A673 (cell line): ENCODE measurements at places on chromosomes 1 and 21. TPM values are rescaled to one million over a fixed set of nuclear protein-coding genes. Genes with fewer than 3 reads are reported as not detected.

- no peak overlapping the region for H3K4me3 ChIP-seq
- H3K27me3 ChIP-seq: peaks cover 69% of the 10 kb centered on the region
- H3K4me1 ChIP-seq: no peaks in the 10 kb centered on the region
Measured at GRCh38 chr21:37799211-37800056, 116.8 kb downstream of the KCNJ6 start.

DNA sequence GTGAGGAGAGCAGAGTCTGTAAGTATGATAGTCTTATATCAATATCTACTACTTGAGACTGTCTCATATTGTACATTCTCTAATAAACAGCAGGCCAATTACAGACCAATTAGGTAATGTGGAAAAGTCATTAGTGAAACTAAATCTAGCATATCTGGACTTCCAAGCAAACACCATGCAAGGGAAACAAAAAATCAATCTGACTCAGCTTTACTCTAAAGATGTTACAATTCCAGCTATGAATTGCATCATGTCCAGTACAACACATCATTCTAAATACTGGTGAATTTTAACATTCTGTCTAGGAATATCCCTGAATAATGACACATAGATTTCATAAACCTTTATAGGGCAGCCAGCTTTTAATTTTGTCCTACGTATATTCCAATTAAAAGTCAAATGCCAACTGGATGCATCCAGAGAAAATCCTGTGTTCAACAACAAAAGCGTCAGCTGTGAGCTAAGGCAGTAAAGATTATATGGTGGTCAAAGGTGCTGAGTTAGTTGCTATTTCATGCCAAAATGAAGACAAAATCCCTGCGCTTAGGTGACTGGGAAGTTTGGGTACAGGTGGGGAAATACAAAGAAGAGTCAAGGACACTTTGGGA lies 159.3 kb downstream of the TTLL7 start:
- no peaks in the 10 kb centered on the region for H3K36me3 ChIP-seq
- H3K27ac ChIP-seq: no peak overlapping the region
- peaks cover 60% of the 10 kb centered on the region for H3K27me3 ChIP-seq
- no peak for DNase-seq

GRCh38 chr1:22222723-22223122 lies 79.8 kb upstream of the WNT4 start:
- H3K36me3 ChIP-seq: no peaks in the 10 kb centered on the region
- no peaks in the 10 kb centered on the region for H3K27me3 ChIP-seq
- no peaks in the 10 kb centered on the region for H3K4me1 ChIP-seq
- no peak overlapping the region for H3K4me3 ChIP-seq

GRCh38 chr21:32698971-32699693 lies 28.7 kb downstream of the SYNJ1 start:
- peak; percentile 44 for DNase-seq
- H3K27me3 ChIP-seq: no peaks in the 10 kb centered on the region
- H3K27ac ChIP-seq: no peak overlapping the region
- H3K36me3 ChIP-seq: no peaks in the 10 kb centered on the region
- peaks cover 12% of the 10 kb centered on the region for H3K4me1 ChIP-seq
- no peak overlapping the region for H3K4me3 ChIP-seq

DNA sequence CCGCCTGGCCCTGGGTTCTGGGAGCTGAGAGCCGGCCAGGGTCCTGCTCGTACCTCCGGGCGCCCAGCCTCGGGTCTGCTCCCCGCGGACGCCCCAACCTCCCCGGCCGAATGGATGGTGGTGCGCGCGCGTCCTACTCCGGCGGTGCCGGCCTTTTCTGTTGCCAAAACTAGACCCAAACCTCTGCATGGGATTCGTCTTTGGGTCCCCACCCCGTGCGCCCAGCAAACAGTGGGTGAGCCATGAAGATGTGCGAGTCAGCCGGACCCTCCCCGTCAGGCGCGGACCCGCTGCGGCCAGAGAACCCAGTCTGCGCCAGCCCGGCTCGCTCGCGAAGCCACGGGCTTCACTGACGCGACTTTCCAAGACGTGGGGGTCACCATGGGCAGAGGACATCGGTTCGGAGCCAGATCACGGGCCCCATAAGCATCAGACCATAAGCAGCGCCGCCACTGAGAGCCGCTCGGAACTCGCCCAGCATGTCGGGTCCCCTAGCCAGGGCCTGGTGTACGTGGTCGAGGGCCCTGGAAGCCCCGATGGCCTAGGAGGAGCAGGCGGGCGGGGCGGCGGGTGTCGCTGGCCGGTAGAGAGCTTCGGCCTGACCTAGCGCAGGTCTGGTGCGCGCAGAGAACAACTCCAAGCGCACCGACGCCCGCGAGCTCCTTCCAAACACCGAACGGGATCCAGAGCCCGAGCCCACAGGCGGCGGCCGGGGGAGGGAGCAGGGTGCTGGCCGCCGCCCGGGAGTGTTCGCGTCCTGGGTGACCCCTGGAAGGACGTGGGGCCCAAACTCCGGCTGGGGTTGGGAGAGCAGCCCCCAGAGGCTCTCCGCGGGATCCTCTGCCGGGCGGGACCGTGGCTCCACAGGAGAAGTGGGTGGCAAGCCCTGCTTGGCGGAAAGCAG lies 1.0 kb upstream of the TP73 start:
- peaks cover 10% of the 10 kb centered on the region for H3K27me3 ChIP-seq
- H3K4me1 ChIP-seq: peaks cover 9% of the 10 kb centered on the region
- H3K27ac ChIP-seq: peak overlapping the region; percentile 77
- DNase-seq: no peak
- peaks cover 18% of the 10 kb centered on the region for H3K36me3 ChIP-seq

Gene FGR
- total RNA-seq: not detected in 2 replicates
